ENCODE measurements at places on chromosomes 7 and 10.

GRCh38 chr10:105843786-105844185, 1202.7 kb downstream of the SORCS3 start:
- no peak for DNase-seq

DNA sequence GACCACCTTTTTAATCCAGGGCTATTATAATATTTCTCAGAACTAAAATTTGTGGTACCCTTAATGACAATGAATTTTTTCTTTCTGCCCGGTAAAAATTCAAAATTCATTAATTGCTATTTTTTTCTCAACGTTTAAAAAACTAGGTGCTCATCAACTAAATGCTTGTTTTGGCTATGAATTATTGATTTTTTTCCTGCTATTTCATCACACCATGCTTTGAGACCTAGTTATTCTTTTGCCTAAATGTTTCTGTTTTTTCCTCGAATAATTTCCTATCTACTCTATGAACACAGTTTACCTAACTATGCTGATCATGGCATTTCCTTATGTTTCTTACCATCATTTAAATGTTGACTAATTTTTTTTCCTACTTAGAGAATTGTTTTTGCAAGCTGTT, 5.6 kb upstream of the CD36 start:
- no peak for DNase-seq

DNA sequence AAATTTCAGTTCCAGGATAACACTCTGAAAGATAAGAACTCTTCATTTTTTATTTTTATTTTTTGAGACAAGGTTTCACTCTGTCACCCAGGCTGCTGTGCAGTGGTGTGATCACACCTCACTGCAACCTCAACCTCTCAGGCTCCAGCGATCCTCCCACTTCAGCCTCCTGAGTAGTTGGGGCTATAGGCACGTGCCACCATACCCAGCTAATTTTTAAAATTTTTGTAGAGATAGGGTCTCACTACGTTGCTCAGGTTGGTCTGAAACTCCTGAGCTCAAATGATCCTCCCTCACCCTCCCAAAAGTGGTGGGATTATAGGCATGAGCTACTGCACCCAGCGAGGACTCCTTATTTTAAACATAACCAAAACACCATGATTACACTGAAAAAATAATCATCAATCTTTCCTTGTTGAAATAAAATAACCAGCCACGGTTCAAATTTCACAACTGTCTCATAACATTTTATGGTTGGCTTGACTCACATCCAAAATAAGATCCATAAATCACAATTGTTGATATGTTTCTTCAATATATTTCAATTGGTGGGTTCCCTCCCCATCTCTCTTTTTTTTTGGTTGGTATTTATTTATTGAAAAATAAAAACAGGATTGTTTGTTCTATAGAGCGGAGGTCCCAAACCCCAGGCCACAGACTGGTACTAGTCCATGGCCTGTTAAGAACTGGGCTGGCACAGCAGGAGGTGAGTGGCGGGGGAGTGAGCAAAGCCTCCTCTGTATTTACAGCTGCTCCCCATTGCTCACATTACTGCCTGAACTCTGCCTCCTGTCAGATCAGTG, 60.1 kb upstream of the FAM171A1 start:
- no peak for DNase-seq

DNA sequence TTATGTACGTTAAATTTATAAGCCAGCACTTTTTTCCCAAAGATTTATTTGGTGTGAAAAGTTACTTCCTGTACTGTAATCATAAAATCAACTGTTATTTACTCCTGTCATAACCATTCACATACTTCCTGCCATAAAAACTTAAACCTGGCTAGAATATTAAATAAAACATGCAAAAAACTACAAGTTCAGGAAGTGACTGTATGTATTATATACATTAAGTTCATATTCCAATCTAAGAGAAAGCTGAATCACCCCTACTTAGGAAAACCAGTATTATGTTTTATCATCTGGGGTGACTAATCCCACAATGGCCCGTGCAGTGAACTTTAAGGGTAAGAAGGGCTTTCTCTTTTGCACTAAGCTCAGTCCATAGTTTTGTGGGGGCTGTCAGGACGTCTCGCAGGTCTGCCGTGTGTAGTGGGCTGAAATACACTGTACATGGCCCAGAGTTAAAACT, 183.7 kb upstream of the KLF14 start:
- no peak for DNase-seq

GRCh38 chr10:49441488-49442476, 45.9 kb upstream of the DRGX start:
- no peak for DNase-seq

- no peak for DNase-seq
These were observed 3.7 kb upstream of the NANOS1 start for GRCh38 chr10:119025776-119026175.

GRCh38 chr7:76003351-76003750, 9.0 kb upstream of the TMEM120A start:
- no peak for DNase-seq

- DNase-seq = no peak
These were observed 88.2 kb upstream of the FAM133B start for GRCh38 chr7:92678291-92678920.

- DNase-seq = no peak
These were observed 3.2 kb downstream of the DENND2A start for GRCh38 chr7:140637400-140637799.

DNA sequence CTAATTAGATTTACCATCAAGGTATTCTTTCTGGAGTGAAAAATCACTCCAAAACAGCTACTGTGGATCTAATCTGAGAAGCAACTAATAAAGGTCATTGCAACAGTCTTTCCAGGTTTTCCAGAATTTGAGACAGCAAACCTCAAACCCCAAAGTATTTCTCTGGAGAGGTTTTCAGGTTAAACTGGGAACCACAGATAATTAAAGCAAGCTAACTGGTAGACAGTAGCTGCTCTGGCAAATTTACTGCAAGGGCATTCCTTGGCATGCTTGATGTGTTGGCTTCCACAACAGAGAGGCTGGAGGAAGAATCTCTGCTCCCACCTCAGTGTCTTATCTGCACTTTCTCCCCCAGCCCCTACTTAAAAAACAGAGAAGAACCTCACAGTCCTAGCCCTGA, 140.0 kb upstream of the NRBF2 start:
- no peak for DNase-seq

DNA sequence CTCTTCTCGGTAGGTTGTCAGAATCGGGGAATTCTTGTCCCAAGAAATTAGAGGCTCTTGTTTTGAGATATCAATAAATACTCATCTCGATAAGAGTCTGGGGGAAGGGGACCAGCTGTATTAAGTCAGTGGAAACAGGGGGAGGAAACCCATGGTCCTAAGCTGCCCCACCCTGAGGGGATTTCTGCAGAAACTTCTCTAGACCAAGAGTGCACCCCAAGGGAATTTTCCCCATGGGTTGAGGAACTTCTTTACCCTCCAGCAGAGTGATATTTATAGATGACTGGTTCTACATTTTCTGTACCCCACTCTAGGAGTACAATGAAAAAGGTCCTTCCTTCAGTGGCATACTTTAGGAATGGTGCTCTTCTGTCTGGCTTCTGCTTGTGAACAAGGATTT, 627.2 kb downstream of the KCNMA1 start:
- DNase-seq = no peak

GRCh38 chr10:47294501-47294900, 5.5 kb upstream of the GDF10 start:
- no peak for DNase-seq

- no peak for DNase-seq
These were observed 25.8 kb downstream of the MACC1 start for GRCh38 chr7:20191391-20191869.

DNA sequence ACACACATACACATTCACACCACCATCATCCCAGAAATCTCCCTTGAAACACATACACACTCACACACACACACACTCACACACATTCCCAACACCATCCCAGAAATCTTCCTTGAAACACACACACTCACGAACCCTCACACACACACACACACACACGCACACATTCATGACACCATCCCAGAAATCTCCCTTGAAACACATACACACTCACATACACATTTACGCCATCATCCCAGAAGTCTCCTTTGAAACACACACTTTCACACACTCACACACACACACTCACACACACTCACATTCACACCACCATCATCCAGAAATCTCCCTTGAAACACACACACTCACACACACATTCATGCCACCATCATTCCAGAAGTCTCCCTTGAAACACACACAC, 360 bp upstream of the OPN4 start:
- no peak for DNase-seq

- no peak for DNase-seq
These were observed 136.0 kb downstream of the RAPGEF5 start for GRCh38 chr7:22220941-22221340.

- no peak for DNase-seq
These were observed at the start of gene ETV1 for GRCh38 chr7:13989126-13989948. Gene ETV1 (minus strand): TSS chr7:13989666. CDS start chr7:13989052, 614 bp downstream.

DNA sequence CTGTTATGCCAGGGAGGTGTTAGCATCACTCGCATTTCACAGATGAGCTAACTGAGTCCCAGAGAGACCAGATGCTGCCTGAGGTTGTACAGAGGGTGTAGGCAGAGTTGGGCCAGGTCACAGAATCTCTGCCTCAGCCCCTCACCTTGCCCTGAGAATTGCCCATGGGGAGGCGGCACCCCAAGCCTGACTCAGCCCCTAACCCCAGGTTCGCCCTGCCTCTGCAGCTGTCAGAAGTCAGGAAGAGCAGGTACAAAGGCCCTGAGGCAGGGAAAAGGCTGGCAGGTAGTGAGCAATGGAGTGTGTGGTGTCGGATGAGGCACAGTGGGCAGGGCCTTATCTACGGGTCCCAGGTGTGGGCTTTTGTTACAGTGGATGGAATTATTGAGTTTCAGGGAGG, 79.4 kb downstream of the MYL10 start:
- no peak for DNase-seq

Measured in AG09309 (cell line).